ENCODE measurements at places on chromosomes 13 and 19.

- H3K4me3 ChIP-seq: peak overlapping the region; percentile 53
- no peak for DNase-seq
- H3K27me3 ChIP-seq: no peaks in the 10 kb centered on the region
Observed at GRCh38 chr13:24748061-24748400, 15.9 kb upstream of the RNF17 start.

- H3K4me1 ChIP-seq: peaks cover 65% of the 10 kb centered on the region
- no peak for DNase-seq
- no peak overlapping the region for H3K4me3 ChIP-seq
Observed at GRCh38 chr13:27128825-27129627, 42.6 kb downstream of the USP12 start.

DNA sequence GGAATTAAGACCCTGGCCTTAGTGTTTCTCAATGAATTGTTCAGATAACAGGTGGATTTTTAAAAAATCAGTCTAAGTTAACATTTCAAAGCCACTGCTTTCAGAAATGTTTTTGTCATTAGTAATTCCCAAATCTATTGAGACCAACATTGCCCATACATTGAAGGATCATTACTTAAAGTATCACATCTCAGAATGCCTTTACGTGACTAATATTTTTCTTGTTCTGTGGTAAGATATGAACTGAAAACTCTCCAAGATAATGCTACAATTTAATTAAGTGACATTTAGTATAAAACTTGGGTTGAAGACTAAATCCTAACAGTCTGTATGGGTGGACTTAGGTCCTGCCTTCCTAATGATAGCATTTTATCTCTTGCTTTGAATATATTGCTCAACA is 59.4 kb upstream of the POSTN start:
- no peaks in the 10 kb centered on the region for H3K27me3 ChIP-seq
- peaks cover 9% of the 10 kb centered on the region for H3K4me1 ChIP-seq
- no peaks in the 10 kb centered on the region for H3K36me3 ChIP-seq
- H3K27ac ChIP-seq: no peak overlapping the region

GRCh38 chr13:99330942-99331341 is 23.7 kb upstream of the GPR183 start:
- no peak for DNase-seq
- no peak overlapping the region for H3K4me3 ChIP-seq
- H3K27ac ChIP-seq: no peak overlapping the region
- no peaks in the 10 kb centered on the region for H3K27me3 ChIP-seq
- H3K4me1 ChIP-seq: no peaks in the 10 kb centered on the region
- H3K36me3 ChIP-seq: peaks cover 9% of the 10 kb centered on the region

DNA sequence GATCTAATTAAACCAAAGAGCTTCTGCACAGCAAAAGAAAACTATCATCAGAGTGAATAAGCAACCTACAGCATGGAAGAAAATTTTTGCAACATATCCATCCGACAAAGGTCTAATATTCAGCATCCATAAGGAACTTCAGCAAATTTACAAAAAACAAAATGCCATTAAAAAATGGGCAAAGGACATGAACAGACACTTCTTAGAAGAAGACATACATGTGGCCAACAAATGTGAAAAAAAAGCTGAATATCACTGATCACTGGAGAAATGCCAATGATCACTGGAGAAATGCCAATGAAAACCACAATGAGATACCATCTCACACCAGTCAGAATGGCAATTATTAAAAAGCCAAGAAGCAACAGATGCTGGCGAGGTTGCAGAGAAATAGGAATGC is 32.5 kb downstream of the ZNF582 start:
- no peak overlapping the region for H3K27ac ChIP-seq
- DNase-seq: no peak
- H3K4me3 ChIP-seq: no peak overlapping the region
- peaks cover 8% of the 10 kb centered on the region for H3K36me3 ChIP-seq
- H3K4me1 ChIP-seq: no peaks in the 10 kb centered on the region
- H3K27me3 ChIP-seq: no peaks in the 10 kb centered on the region

GRCh38 chr13:23668562-23668961 is 98.3 kb downstream of the TNFRSF19 start:
- no peak for DNase-seq
- H3K4me3 ChIP-seq: no peak overlapping the region
- H3K36me3 ChIP-seq: no peaks in the 10 kb centered on the region

- DNase-seq: no peak
- no peaks in the 10 kb centered on the region for H3K36me3 ChIP-seq
- H3K27ac ChIP-seq: no peak overlapping the region
- no peaks in the 10 kb centered on the region for H3K27me3 ChIP-seq
- H3K4me1 ChIP-seq: no peaks in the 10 kb centered on the region
- H3K4me3 ChIP-seq: no peak overlapping the region
Observed at GRCh38 chr19:38061294-38061693, 154.3 kb downstream of the SIPA1L3 start.

- H3K27me3 ChIP-seq: no peaks in the 10 kb centered on the region
- H3K4me1 ChIP-seq: no peaks in the 10 kb centered on the region
Observed at GRCh38 chr19:45854167-45854778, 8.7 kb downstream of the SYMPK start.

GRCh38 chr19:14149509-14149994 is 13.2 kb upstream of the ASF1B start:
- H3K27ac ChIP-seq: peak overlapping the region; percentile 70
- no peaks in the 10 kb centered on the region for H3K27me3 ChIP-seq
- peak overlapping the region; percentile 60 for H3K4me3 ChIP-seq
- peaks cover 28% of the 10 kb centered on the region for H3K4me1 ChIP-seq
- no peak for DNase-seq
- H3K36me3 ChIP-seq: peaks cover 4% of the 10 kb centered on the region
